NCI-H1048 (cell line): ENCODE measurements at places on chromosomes 13 and 19.

DNA sequence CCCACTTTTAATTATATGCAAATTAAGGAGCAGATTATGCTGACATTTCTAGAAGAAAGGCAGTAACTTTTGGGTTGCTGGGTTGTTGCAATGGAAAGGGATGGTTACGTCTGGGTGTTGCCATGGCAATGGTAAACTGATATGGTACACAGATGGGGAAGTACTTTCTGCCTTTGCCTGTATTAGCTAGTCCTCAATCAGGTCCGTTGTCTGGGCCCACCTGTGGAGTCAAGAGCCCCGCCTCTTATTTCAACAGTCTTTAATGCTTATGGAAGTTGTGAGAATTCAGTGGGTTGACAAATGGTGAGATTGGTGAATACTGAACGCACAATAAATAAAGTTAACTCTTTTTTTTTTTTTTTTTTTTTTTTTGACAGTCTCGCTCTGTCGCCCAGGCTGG lies 30.6 kb upstream of the DPP9 start:
- no peak for DNase-seq

DNA sequence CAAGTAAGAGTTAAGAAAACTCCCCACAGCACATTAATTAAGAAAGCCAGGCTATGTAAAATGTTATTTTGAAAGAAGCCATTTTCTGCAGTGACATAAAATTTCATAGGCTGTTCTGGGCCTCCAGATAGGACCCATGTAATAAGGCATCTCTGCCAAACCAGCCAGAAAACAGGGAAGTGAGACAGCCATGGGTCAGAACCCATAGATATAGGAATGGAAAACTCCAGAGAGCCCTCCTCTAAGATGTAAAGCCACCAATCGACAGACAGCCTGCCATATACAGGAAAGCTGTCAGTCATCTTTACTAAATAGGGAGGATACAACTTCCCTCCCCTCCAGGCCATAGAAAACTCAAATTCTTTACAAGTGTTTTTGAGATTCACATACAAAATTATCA lies 493.3 kb downstream of the COG6 start:
- DNase-seq: no peak

DNA sequence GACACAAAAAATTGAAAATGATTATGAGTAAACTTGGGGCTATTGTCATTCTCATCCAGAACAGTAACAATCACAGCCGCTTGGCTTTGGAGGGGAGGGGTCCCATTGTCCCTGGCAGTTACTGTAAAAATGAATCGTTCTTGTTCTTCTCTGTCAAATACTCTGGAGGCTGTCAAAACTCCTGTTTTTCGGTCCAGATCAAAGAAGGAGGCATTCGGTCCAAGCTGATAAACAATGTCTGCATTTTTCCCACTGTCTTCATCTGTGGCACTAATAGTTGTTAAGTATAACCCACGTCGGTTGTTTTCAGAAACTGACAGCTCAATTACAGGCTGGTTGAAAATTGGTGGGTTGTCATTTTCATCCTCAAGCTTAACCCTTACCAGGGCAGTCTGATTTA lies 3.4 kb downstream of the PCDH9 start:
- DNase-seq: no peak

DNA sequence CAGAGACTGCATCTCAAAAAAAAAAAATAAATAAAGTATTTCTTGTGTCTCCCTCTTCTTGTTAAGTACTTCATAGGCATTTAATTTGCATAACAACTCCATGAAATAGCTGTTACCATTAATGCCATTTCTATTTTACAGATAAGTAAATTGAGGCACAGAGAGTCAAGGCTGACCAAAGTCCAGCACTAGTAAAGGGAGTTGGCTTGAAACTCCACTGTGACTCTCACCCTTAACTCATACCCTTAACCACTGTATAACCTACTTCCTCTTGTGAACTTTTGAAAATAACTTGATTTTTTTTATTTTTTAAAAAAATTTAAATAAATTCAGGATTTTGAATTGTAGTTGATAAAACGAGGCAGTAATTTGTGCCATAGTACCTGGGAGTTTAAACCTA lies 6.0 kb downstream of the GPATCH1 start:
- no peak for DNase-seq

- DNase-seq: no peak
These were observed 19.0 kb downstream of the GNG7 start for GRCh38 chr19:2683430-2684003.
